PC-3 (cell line): ENCODE measurements at places on chromosomes 2 and 18. TPM values are rescaled to one million over a fixed set of nuclear protein-coding genes. Genes with fewer than 3 reads are reported as not detected.

Gene ABCB11
- 0.11 and 0.29 TPM in 2 replicates for total RNA-seq

Gene CDH20
- total RNA-seq = not detected in 2 replicates

Gene TXNDC9
- total RNA-seq = 40.7 and 51.5 TPM in 2 replicates

Gene TEKT4
- total RNA-seq = not detected in 2 replicates

Gene GPR17
- total RNA-seq = 0.92 and 1.0 TPM in 2 replicates

Gene MEIS1
- 4.1 and 5.9 TPM in 2 replicates for total RNA-seq

Gene ATG4B
- total RNA-seq = 83.0 and 88.6 TPM in 2 replicates

Gene GAREM1
- total RNA-seq = 0.86 and 1.8 TPM in 2 replicates

Gene PLCL1
- not detected in 2 replicates for total RNA-seq

Gene TMEM200C
- total RNA-seq = 6.5 and 9.8 TPM in 2 replicates

Gene TMEM17
- 1.6 and 2.9 TPM in 2 replicates for total RNA-seq

Gene L3MBTL4
- 0.47 and 0.63 TPM in 2 replicates for total RNA-seq

Gene NYAP2
- total RNA-seq = not detected in 2 replicates

Gene GPR35
- total RNA-seq = 2.4 and 5.2 TPM in 2 replicates

Gene LYG2
- total RNA-seq = not detected in 2 replicates

Gene USP37
- total RNA-seq = 10.7 and 11.6 TPM in 2 replicates

Gene CGREF1
- 18.7 and 22.6 TPM in 2 replicates for total RNA-seq

Gene PROKR1
- total RNA-seq = 0.12 and 0.26 TPM in 2 replicates

Gene ANKRD36C
- 8.5 and 17.6 TPM in 2 replicates for total RNA-seq

Gene TGFA
- total RNA-seq = 45.0 and 54.7 TPM in 2 replicates

Gene CYP26B1
- total RNA-seq = 1.6 and 3.9 TPM in 2 replicates

Gene IL18R1
- 1.2 and 3.6 TPM in 2 replicates for total RNA-seq

Gene ZC3H15
- total RNA-seq = 58.2 and 64.9 TPM in 2 replicates

Gene ERICH2
- total RNA-seq = 1.4 and 1.9 TPM in 2 replicates

Gene ZNF24
- total RNA-seq = 10.4 and 11.0 TPM in 2 replicates

Gene M1AP
- total RNA-seq = not detected in 2 replicates

Gene KRTCAP3
- total RNA-seq = 0.22 TPM in 1 of 2 replicates, not detected in the other

Gene CAMKMT
- total RNA-seq = 2.7 and 4.3 TPM in 2 replicates

Gene PPIL3
- 25.9 and 37.1 TPM in 2 replicates for total RNA-seq

Gene TCF23
- total RNA-seq = not detected in 2 replicates

Gene TGIF1
- total RNA-seq = 101 and 114 TPM in 2 replicates
